ENCODE measurements at places on chromosomes 11 and 22.

DNA sequence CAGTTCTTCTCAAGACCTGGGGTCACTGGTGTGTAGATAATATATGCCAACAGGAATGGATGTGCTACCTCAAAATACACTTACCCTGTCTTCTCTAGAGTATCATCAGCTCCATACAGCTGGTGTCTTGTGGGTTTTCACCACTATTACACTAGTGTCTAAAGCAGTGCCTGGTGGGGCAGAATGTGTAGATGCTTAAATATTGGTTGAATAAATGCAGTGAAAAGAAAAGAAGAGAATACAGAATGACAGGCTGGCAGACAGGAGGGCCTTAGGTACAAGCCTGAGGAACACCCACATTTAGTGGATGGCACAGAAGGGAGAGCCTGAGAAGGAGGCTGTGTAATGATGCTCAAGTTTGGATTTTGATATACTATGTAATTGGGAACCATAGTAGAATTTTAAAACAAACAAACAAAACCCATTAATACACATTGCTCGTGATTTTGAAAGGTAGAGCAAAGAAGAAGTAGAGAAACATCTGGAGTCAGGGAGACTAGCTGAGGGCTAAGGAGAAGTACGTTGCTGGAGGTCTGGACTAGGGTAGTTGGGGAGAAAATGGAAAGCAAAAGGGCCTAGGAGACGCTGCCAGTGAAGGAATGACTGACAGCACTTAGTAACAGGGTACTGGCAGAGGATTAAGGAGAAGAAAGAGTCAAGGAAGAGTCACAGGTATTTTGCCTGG lies 20.5 kb upstream of the RAG2 start:
- DNase-seq: no peak

GRCh38 chr11:13073119-13073981 lies 64.2 kb downstream of the RASSF10 start:
- no peak for DNase-seq

DNA sequence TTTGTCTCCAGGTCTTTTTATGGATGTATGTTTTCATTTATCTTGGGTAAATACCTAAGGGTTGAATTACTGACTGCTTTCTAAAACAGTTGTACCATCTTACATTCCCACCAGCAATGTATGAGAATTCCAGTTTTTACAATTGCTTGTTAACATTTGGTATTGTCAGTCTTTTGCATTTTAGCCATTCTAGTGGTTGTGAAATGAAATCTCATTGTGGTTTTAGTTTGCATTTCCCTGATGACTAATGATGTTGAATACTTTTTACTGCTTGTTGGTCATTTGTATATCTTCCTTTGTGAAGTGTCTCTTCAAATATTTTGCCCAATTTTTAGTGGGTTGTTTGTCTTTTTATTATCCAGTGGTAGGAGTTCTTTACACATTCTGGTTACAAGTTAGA lies 92.8 kb downstream of the ARFGAP2 start:
- DNase-seq: no peak

GRCh38 chr11:84686716-84687115 lies 940.4 kb downstream of the DLG2 start:
- DNase-seq: no peak

GRCh38 chr11:107116358-107116757 lies 98.1 kb upstream of the GUCY1A2 start:
- DNase-seq: no peak

GRCh38 chr11:113057038-113057437 lies 95.8 kb downstream of the NCAM1 start:
- no peak for DNase-seq

DNA sequence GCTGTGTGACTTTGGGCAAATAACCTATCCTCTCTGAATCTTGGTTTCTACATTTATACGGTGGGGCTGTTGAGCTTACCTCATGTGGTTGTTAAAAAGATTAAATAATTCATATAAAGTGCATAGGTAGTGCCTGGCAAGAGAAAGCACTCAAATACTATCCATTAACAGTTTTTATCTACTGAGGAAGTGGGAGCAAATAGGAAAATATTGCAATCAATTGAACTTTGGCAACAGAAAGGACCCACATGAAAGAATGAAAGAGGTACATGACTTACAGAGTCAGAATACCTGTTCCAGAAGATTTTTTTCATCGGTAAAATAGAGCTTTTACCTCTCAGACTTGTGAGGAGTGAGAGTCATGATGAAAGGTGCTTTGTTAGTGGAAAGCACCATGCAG lies 6.3 kb upstream of the PPP2R1B start:
- no peak for DNase-seq

DNA sequence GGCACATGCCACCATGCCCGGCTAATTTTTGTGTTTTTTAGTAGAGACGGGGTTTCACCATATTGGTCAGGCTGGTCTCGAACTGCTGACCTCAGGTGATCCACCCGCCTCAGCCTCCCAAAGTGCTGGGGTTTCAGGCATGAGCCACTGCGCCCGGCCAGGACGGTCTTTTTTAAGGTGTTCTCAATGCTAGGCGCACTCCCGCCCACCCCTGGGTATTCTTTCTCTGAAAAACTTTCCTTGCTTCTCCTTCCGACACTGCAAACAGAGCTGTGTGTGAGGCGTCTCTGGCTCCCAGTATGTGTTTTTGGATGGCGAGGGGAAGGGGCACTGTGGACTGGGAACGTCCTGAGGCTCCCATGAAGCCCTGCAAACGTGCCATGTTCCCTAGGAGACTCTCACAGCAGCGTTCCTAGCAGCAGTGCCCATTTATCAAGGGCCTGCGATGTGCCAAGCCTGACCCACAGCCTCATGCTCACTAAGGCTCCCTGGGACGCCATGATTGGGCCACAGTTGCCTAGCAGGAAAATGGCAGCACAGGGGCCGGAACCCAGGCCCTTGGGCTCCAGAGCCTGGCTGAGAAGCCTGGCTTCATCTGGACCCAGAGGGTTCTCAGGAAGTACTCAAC lies 2.4 kb upstream of the RASL10A start:
- DNase-seq: no peak

GRCh38 chr11:2211113-2211971 lies 39.7 kb upstream of the TH start:
- DNase-seq: no peak

- no peak for DNase-seq
Observed at GRCh38 chr11:65695459-65696241, 16.4 kb upstream of the KAT5 start.

DNA sequence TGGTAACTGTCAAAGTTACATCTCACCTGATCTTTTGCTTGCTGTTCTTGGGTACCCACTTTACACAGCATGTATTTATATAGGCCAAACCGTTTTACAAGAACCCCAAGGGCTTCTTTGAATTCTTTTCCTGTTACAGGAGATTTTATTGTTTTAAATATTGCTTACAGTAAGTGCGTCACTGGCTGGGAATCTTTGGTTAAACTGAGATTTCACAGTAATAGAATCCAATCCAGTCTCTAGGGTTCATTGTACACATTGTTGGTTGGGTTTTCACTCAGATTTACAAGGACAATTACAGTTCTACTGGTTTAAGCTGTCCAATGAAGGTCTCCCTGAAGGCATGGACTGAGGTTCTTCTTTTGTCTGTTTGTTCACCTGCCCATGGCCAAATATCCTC lies 171.7 kb downstream of the INSC start:
- DNase-seq: no peak

GRCh38 chr11:71991494-71991893 lies 7.2 kb upstream of the IL18BP start:
- DNase-seq: no peak

DNA sequence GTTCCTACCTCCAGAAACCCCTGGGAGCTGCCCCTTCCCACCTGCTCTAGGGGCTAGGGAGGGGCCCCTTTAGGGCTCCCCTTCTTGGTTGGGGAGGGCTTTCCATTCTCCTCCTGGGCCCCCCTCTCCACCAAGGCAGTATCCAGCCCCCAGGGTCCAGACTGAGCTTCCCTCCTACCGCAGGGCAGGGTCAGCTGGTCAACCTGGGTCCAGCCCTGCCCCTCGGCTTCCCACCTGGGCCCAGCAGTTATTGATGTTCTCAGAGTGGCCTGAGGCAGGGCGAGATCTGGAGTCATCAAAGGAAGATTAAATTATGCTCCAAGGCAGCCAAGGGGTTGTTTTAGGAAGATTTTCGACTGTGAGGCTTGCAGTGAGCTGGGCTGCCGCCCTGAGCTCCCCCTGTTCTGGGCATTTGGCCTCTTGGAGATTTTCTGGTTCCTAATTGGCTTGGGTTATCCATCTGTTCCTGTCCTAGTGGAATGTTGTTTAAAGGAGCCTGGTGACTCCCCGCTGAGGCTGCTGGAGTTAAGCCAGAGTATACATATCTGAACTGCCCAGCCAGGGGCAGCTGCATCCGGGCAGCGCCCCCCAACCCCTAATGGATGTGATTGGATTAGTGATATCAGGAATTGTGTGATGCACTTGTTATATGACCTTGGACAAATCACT lies 1.8 kb upstream of the SLC22A8 start:
- DNase-seq: no peak

GRCh38 chr11:135075740-135076139 lies 663.7 kb upstream of the B3GAT1 start:
- peak; percentile 81 for DNase-seq

DNA sequence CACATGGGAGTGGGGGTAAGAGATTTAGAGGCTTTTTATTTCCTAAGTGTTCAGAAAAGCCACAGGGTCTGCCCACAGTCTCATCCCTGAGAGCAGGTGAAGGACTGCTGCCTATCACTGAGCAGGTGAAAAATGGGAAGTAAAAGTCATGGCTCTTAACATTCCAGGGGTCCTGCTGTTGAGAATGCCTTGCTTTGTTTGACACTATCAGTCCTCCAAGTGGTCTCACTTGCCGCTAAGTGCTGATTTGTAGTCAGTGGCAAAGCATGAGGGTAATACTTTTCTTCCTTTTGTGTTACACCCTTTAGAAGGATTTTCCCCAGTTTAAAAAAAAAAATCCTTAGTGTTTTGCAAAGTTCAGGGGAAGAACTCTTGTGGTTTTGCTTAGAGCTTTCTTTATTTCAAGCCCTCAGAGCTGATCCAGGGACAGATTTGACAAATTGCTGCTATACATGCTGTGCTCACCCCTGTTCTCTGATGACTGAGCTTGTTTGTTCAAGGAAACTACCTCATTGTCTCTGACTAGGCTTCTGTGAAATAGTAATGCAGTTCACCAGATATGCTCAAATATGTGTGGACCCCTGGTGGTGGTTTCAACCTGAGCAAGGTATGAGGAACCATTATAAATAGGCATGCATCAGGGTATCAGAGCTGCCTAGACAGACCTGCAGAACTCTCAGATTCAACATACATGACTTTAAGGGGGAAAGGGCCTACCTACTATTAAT lies 141.0 kb downstream of the ARHGAP42 start:
- DNase-seq: no peak

- DNase-seq: no peak
Observed at GRCh38 chr11:47495011-47495855, 46.3 kb upstream of the RAPSN start.

DNA sequence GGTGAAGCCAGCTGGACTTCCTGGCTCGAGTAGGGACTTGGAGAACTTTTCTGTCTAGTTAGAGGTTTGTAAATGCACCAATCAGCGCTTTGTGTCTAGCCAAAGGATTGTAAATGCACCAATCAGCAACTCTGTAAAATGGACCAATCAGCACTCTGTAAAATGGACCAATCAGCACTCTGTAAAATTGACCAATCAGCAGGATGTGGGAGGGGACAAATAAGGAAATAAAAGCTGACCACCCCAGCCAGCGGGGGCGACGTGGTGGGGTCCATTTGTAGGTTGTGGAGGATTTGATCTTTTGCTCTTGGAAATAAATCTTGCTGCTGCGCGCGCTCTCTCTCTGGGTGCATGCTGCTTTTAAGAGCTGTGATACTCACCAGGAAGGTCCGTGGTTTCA lies 202.9 kb downstream of the MIAT start:
- DNase-seq: no peak

DNA sequence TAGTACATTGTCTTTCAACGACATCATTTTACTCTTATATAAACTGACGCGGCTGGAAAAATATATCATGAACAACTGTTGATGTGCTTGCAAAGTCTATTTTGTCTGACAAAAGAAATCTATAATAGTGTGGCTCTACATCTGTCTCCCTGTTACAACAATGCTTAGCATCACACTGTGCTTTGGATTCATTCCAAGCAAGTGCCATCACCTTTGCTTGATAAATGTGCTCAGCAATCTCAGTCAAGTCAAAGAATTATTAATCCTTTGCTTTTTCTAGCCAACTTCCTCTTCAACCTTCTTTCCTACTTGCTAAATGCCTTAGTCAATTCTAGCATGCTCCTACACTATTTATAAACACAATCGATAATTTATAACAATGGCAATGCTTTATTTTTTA lies 140.5 kb downstream of the FCHSD2 start:
- DNase-seq: no peak

- DNase-seq: no peak
Observed at GRCh38 chr22:30077279-30077880, 2.9 kb upstream of the HORMAD2 start.

GRCh38 chr11:44755556-44756523 lies 29.1 kb downstream of the TSPAN18 start:
- peak; percentile 40 for DNase-seq

GRCh38 chr11:127308291-127308690 lies 307.7 kb upstream of the KIRREL3 start:
- DNase-seq: no peak

DNA sequence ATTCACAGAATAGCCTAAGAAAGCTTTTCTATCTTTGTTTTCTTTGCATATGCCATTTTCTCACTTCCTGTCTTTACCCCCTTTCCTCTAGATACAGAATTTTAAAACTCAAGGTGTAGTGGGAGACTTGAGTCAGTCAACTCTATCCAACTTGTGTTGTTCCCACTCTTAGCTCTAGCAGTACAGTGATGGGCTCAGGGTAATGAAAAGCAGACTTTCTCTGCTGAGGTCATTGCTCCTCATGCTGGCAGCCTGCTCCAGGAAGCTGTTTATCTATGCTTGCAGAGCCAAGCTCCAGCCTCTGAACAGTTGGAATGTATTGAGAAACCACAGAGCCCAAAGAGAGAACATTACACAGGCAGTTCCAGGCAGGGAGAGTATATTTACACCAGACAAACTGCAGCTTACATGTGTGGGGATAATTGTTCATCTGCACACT lies 68.1 kb downstream of the CSTPP1 start:
- DNase-seq: peak; percentile 74

DNA sequence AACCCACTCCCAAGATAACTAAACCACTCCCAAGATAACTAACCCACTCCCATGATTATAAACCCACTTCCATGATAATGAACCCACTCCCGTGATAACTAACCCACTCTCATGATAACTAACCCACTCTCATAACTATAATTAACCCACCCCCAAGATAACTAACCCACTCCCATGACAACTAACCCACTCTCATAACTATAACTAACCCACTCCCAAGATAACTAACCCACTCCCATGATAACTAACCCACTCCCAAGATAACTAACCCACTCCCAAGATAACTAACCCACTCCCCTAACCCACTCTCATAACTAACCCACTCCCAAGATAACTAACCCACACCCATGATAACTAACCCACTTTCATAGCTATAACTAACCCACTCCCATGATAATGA lies 30.1 kb upstream of the CELSR1 start:
- no peak for DNase-seq

- no peak for DNase-seq
Observed at GRCh38 chr11:64124147-64124546, 41.8 kb downstream of the MACROD1 start.

Data from coronary artery (tissue), 2 donors.